ENCODE measurements at places on chromosomes 7 and 10.

DNA sequence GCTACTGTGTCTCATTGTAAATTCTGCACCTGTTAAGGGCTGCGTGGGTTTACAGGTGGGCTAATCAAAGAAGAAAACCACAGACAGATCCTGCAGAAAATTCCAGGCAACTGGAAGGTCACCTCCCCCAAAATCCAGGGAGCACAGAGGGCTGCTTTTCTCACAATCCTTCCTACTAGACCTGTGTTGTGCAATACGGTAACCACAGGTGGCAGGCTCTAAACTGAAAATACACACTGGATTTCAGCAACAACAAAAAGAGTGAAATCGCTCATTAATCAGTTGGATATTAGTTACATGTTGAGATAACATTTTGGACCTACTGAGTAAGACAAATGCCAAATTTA is 83.2 kb downstream of the SLC16A9 start:
- DNase-seq: no peak

DNA sequence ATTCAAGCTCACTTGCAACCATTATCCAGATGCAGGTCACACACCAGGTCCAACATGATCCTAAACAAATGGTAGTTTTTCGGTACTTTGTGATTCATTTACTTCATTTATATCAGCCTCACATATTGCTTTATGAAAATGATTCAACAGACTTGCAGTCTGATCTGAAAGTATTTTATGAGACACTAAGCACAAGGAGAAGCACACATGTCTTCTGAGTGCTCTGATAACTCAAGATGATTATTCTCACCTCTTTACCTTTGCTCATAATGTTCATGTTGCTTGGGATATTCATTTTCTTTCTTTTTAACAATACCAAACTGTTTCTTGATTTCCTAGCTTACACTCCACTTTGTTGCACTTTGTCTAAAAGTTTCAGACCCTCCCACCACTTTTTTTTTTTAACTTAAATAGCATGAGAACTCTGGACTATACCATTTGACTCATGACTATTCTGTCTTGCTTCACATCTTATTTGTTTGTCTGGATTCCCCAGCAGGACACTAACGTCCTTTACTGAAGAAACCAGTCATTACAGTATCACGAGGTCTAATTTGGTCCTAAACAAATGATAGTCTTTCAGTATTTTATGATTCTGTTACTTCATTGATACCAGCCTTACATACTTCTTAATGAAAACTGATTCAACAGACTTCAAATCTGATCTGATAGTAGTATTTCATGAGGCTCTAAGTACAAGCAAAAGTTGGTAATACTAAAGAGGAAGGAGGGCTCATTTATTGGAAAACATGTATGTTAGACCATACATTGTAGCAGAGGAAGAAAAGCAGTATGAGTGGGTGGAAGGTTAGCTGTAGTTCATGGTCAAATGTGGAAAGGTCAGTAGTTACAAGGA is 171.8 kb upstream of the AHR start:
- DNase-seq: no peak

DNA sequence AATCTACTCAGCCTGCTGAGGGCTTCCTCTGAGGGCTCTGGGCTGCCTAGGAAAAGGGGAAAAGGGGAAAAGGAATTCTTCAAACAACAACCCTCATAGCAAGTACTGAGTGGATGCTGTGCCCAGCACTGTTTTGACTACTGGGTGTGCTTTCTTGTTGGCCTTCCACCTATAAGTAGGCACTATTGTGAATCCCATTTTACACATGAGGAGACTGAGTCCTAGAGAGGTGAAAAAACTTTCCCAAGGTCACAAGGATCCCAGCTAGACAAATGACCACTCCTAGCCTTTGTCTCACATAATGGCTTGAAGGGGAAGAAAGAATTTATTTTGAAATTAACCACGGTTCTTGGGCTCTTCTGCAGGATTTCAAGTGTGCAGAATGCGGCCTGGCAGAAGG is 17.1 kb downstream of the FGF8 start:
- no peak for DNase-seq

DNA sequence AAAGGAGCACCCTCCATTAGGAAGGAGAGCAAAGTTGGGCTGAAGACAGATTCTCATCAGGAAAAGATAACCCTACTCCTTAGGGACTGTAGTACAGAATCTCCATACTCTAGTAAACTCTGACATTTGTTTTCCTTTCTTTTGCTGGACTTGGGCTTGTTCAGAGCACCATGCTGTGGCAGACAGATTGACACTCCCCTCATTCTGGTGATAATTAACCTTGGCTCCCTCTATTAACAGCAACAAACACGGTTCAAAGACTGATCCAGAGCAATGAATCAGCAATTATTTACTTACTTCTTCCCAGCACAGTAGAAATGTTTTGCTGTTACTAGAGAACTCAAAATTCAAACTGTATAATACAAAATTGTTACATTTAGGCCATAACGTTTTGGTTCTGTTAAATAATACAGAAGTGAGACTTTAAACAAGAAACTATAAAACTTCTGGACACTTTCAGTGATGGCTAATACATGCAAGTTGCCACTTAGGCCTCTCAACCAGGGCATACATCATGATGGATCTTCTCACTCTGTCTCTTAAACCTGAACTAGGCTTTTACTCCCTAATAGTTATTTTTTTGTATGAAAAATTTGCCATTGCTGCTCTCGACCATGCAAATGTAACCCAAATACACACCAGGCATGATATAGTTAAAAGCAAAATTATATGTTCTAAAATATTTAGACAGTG is 639.0 kb downstream of the IPMK start:
- DNase-seq: no peak

- DNase-seq: no peak
These were observed 12.4 kb upstream of the TNKS2 start for GRCh38 chr10:91785830-91786229.

GRCh38 chr7:42460148-42460547 is 223.1 kb upstream of the GLI3 start:
- no peak for DNase-seq

GRCh38 chr7:36082216-36082615 is 70.8 kb upstream of the EEPD1 start:
- DNase-seq: no peak

- no peak for DNase-seq
These were observed 43.4 kb downstream of the PTTG1IP2 start for GRCh38 chr7:90512821-90513254.

- DNase-seq: no peak
These were observed 57.0 kb downstream of the AP3M1 start for GRCh38 chr10:74093530-74094164.

DNA sequence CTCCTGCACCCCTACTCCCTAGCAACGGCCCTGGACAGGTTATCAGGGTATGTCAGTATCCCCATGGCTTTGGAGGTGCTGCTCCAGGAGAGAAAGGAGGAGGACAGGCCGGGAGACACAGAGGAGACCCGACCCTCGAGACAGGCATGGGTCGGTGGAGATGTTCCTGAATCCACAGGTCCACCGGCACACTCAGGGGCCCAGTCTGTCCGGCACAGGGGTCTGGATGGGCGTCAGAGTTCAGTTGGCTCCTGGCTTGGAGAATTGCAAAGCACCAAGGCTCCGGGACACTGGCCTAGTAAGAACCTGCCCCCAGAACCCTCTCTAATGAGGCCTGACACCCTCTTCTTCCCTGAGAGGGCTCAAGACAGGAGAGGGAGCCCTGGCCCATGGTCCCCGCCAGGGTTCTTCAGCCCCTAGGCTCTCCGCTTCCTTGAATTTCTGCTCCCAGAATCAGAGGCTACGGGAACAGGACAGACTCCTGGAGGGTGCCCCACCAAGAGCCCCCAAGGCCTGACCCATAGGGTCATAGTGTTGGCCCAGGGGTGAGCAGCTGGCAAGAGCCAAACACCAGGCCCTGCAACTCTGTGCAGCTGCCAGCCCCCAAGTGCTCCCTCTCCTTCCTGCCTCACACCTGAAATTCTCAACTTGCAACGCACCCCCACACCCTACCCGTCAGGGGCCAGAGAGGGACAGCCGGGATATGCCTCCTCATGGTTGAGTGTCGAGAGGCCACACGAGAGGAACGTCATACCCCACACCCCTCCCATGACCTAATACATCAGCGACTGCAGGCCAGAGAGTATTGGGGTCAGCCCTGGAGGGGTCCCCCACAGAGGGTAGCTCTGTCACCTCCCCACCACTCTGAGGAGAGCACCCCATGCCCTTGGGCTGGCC is 5.5 kb upstream of the IRF5 start:
- no peak for DNase-seq

DNA sequence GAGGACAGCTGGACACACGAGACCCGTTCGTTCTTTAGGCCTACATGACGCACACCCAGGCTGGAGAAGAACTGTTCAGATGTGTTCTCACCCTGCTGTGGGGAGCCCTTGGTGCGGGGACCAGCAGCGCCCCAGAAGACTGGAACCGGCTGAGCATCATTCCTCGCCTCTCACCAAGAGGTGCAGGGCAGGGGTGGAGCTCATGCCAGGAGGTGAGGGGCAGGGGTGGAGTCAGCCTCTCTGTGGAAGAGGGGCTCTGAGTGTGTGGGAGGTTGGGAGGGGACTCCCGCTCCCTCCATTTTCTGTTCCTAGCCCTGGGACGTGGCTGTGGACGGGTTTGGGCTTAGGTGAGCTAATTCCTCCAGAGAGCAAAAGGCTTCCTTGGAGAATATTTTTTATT is 66.0 kb upstream of the SHH start:
- no peak for DNase-seq

DNA sequence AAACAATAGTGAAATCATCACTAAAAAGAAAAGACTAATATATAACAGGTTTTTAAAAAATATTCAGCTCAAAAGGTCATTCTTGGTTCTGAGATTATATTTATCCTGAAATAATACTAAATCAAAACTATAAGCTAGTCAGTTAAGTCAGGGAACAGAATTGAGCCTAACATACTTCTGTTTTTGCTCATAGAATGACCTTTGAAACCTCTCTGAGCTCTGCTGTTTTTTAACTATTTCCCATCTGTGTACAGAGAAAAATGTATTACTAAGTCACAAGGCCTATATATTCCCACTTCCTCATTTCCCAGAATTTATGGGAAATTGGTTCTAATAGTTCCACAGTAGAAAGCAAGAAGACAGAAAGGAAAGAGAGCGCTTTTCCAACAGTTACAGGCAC is 346.8 kb upstream of the ETV1 start:
- DNase-seq: no peak

Data from dorsolateral prefrontal cortex (tissue), 122 donors.